ENCODE measurements at places on chromosomes 12 and 14. TPM values are rescaled to one million over a fixed set of nuclear protein-coding genes. Genes with fewer than 3 reads are reported as not detected.

The FITM1 gene
- not detected for total RNA-seq

The CTSG gene
- total RNA-seq, result not detected

The PTGDR gene
- not detected for total RNA-seq

The LBHD2 gene
- 0.18 TPM for total RNA-seq

The APOLD1 gene
- total RNA-seq, result 0.19 TPM

The DACT1 gene
- 0.78 TPM for total RNA-seq

The DIO2 gene
- total RNA-seq, result 15.2 TPM

The MAP1LC3B2 gene
- 1.2 TPM for total RNA-seq

The SYNDIG1L gene
- not detected for total RNA-seq

The CLEC2A gene
- not detected for total RNA-seq

Measured in A549 treated with DMSO at 1 μM for 4 hours (cell line).